ENCODE measurements at places on chromosomes 11 and 22. TPM values are rescaled to one million over a fixed set of nuclear protein-coding genes. Genes with fewer than 3 reads are reported as not detected.

- DNase-seq, result no peak
These were observed 256.7 kb upstream of the CCDC90B start for GRCh38 chr11:83542861-83543260.

GRCh38 chr11:1498262-1498661, 11.7 kb upstream of the MOB2 start:
- DNase-seq, result no peak

GRCh38 chr11:64245401-64245796, 1.3 kb downstream of the PPP1R14B start:
- no peak for DNase-seq

GRCh38 chr11:11078344-11079086, 220.7 kb upstream of the ZBED5 start:
- DNase-seq, result no peak

GRCh38 chr11:65156926-65157325, 13.1 kb upstream of the SPDYC start:
- DNase-seq, result no peak

DNA sequence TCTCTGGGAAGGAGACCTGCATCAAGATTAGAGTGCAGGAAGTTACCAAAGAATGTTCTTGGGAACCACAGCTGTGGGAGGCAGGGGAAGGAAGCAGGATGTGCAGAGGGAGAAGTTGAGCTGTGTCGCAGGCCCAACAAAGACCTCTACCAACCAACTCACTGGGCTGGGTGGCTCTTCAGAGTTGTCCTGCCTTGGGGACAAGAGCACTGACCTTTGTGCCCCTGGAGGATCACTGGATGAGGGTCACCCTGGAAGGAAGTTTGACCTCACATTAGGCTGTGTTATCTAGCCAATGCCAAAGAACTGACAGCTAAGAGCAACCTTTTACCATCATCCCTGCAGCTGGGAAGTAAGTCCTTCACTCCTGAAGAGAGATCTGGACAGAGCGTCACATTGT, 130.6 kb downstream of the RRAS2 start:
- no peak for DNase-seq

GRCh38 chr11:34468209-34468841, 29.6 kb downstream of the CAT start:
- peak; percentile 15 for DNase-seq

DNA sequence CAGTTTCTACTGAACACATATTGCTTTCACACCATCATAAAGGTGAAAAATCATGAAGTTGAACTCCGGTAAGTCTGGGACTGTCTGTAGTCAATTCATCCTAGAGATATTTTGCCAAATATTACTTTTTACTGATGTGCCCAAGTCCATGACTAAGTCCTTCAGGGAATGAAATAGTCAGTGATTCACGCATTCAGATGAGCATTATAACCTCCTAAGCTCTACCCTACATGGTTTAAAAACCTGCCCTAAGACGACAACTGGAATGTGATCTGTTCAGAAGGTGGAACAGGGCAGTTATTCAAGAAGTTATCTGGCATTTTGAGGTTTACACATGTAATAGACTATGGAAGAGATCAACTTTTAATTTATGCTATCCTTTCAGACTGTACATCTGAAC, 125.6 kb downstream of the TRPC6 start:
- no peak for DNase-seq

DNA sequence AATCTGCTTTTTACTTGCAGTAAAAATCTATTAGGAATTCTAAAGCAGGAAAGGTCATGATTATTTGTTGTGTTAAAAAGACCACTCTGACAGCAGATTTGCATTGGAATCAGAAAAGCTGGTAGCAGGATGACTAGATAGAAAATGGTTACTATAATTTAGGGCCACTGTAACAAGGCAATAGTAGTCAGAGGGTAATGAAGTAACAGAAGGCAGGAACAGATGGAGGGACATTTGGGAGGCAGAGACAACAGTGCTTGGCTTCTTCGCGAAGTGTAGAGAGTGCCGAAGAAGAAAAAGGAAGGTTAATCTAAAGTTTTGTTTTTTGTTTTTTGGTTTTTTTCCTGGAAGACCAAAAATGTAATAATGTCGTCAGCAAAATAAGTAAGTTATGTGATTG, 129.8 kb upstream of the SLC5A12 start:
- no peak for DNase-seq

DNA sequence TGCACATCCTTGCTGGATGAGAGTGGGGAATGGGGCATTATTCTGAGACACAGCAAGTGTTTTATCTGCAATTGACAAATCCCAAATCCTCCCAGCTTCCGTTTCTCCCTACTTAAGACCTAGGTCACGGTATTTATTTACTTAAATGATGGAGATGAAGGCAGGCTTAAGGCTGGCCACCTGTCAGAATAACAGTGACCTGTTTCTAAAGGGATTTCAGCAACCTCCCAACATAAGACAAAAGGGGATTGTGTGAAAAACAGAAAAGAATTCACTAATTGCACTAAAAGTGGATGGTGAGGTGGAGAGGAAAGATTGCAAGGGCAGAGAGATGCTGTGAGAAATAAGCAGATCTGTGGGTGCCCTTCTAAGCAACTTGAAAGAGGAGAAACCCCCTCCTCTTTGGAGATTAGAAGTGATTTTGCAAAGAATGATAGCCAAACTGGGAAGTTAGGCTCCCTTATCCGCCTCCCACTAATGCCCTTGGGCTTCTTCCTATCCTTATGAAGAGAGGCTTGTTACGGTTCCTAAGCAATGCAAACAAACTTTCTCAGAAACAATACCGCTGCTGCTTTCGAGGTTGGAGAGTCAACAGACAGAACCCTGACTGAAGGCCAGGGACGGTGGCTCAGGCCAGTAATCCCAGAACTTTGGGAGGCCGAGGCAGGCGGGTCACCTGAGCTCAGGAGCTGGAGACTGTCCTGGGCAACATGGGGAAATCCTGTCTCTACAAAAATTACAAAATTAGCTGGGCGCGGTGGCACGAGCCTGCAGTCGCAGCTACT, 84.3 kb downstream of the ARL14EP start:
- no peak for DNase-seq

GRCh38 chr11:133197425-133197824, 334.9 kb downstream of the OPCML start:
- no peak for DNase-seq

- no peak for DNase-seq
These were observed 71.2 kb downstream of the KIRREL3 start for GRCh38 chr11:126929179-126930061.

- no peak for DNase-seq
These were observed 64.2 kb upstream of the ADA2 start for GRCh38 chr22:17283423-17283822.

GRCh38 chr11:83448686-83449085, 162.5 kb upstream of the CCDC90B start:
- no peak for DNase-seq

GRCh38 chr11:72079819-72080325, 470 bp downstream of the NUMA1 start:
- no peak for DNase-seq

DNA sequence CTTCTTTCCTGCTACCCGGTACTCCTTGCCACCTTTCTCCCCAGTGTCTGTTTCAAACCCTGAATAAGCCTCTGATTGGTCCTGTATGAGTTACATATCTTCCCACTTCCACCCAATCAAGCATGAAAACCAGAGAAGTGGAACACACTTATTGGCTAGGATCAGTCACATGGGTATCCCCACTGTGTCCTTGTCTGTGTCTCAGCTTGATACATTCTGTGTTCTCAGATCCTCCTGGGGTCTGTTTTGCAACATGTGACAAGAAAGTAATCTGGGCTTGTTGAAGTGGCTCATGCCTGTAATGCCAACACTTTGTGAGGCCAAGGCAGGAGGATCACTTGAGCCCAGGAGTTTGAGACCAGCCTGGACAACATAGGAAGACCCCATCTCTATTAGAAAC, 23.9 kb downstream of the MCHR1 start:
- DNase-seq, result no peak

DNA sequence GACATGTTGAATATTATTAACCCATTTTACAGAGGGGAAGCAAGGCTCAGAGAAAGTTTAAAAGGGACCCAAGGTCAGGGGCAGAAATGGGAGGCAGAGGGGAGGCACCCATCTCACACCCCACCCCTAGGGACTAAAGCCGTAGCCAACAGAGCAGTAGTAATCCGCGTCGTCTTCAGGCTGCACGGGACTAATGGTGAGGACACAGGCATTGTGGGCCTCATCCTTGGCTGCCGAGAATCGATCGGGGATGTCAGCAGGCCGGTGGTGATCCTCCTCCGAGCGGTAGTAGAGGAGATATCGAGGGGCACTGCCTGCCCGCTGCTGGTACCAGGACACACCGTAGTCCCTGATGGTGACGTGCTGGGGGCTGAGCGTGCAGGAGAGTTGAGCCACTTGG, 1.5 kb downstream of the VPREB3 start:
- no peak for DNase-seq

MRGPRX3 gene
- total RNA-seq, result not detected

NAV2 gene
- 22.7 TPM for total RNA-seq

PDGFD gene
- total RNA-seq, result 1.3 TPM

UQCC3 gene
- 7.4 TPM for total RNA-seq

GGTLC3 gene
- not detected for total RNA-seq

VPREB1 gene
- total RNA-seq, result not detected

OR8D1 gene
- total RNA-seq, result not detected

CD3D gene
- 0.39 TPM for total RNA-seq

RFPL2 gene
- total RNA-seq, result not detected

KCNK7 gene
- 0.69 TPM for total RNA-seq

KRTAP5-11 gene
- total RNA-seq, result not detected

All from Panc1 (cell line).